ENCODE measurements at places on chromosomes 4 and X. TPM values are rescaled to one million over a fixed set of nuclear protein-coding genes. Genes with fewer than 3 reads are reported as not detected.
A peak's percentile ranks its signal among the peaks of the same experiment; 100 is the strongest.

GRCh38 chr4:133095591-133095990 is 53.5 kb upstream of the PCDH10 start:
- DNase-seq, result no peak

GRCh38 chrX:1657367-1658070 is 42.7 kb downstream of the ASMT start:
- peak; percentile 85 for DNase-seq

GRCh38 chr4:157265281-157265680 is 44.8 kb downstream of the GRIA2 start:
- peak; percentile 5 for DNase-seq

- no peak for DNase-seq
These were observed 25.5 kb downstream of the GPRASP3 start for GRCh38 chrX:102745857-102746584.

GRCh38 chr4:69122476-69122875 is 26.2 kb downstream of the UGT2B7 start:
- no peak for DNase-seq

DNA sequence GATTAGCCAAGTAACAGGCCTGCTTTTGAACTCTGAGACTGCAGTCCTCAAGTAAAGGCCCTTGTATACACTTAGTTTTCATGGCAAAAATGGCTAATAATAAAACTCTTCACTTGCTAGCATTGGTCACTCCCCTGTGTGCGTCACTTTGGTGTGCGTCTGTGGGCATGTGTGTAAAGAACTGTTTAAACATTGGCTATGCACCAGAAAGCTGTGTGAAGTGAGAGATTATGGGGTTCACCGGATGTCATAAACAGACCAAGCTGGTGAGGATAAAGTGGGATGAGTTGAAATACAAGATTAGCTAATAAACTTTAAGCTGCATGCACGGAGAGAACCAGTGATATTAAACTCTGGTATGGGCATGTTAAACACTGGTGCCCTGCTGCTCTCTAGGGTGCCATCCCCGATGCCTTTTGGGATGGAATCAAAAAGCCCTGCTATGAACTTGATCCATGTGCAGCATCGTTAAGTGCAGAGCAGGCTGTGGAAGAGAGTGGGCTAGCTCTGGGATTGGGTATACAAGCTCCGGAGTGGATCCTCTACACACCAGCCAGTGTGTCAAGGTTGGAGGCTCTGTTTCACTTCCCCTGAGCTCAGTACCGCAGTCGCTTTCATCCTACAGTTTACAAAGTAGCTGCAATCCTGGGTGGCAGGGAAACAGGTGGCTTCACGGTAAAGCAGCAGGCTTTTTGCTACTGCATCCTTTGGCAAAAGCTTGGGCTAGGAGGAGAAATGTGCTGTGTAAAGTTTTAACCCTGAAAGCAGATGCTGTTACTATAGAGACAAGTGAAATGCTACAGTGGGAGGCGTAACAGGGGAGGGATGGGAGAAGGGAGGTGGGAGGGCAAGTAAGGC is 108.3 kb upstream of the SLC4A4 start:
- no peak for DNase-seq

Gene FGB
- not detected for total RNA-seq

Gene DDX53
- not detected for total RNA-seq

Gene CTAG1B
- total RNA-seq, result not detected

Gene CD38
- total RNA-seq, result not detected

Gene C4orf50
- total RNA-seq, result 0.12 TPM

Gene RAB9B
- 3.3 TPM for total RNA-seq
